ENCODE measurements at places on chromosomes 16 and 17. TPM values are rescaled to one million over a fixed set of nuclear protein-coding genes. Genes with fewer than 3 reads are reported as not detected.

Gene DNAAF1
- total RNA-seq: not detected

Gene OVCA2
- 31.4 TPM for total RNA-seq

Gene PRR15L
- not detected for total RNA-seq

Gene CIITA
- 0.87 TPM for total RNA-seq

Gene CPNE7
- 17.3 TPM for total RNA-seq

Gene CCDC200
- not detected for total RNA-seq

Gene SLC5A11
- not detected for total RNA-seq

Gene ACSM5
- total RNA-seq: not detected

Gene ACSM3
- 21.8 TPM for total RNA-seq

Gene PRR35
- total RNA-seq: not detected

Gene MFAP4
- total RNA-seq: not detected

Gene SLC16A11
- 1.5 TPM for total RNA-seq

Gene TBC1D3E
- total RNA-seq: not detected

Gene PIRT
- total RNA-seq: not detected

Gene MEIOC
- total RNA-seq: 0.53 TPM

Gene RCVRN
- not detected for total RNA-seq

Gene ADAMTS18
- total RNA-seq: not detected

Gene MYADML2
- not detected for total RNA-seq

Gene GFER
- total RNA-seq: 25.8 TPM

Gene ASPHD1
- 3.2 TPM for total RNA-seq

Gene HOXB7
- 0.25 TPM for total RNA-seq

Gene HOXB6
- not detected for total RNA-seq

Gene ZDHHC1
- total RNA-seq: 0.98 TPM

Gene KLHL10
- total RNA-seq: 0.21 TPM

Gene CTRB1
- total RNA-seq: not detected

Gene KRTAP16-1
- total RNA-seq: not detected

Gene FAM171A2
- total RNA-seq: 0.32 TPM

Gene NPIPB9
- total RNA-seq: 0.83 TPM

Gene LGALS9B
- not detected for total RNA-seq

Gene MYLK3
- 0.27 TPM for total RNA-seq

Gene ESRP2
- 0.85 TPM for total RNA-seq

Gene C17orf67
- 4.0 TPM for total RNA-seq

Gene SLC13A2
- total RNA-seq: not detected

Gene NPIPA2
- 1.8 TPM for total RNA-seq

Gene MYH13
- total RNA-seq: not detected

Gene HCRT
- total RNA-seq: not detected

Gene CCL8
- total RNA-seq: not detected

Gene ADAP2
- 1.2 TPM for total RNA-seq

Gene CDK5R1
- total RNA-seq: 15.3 TPM

Gene CCDC144A
- 7.0 TPM for total RNA-seq

Gene FADS6
- not detected for total RNA-seq

Gene ASPA
- not detected for total RNA-seq

Gene RAP1GAP2
- total RNA-seq: 0.64 TPM

Gene ZNF48
- 10.6 TPM for total RNA-seq

Gene CLEC3A
- total RNA-seq: not detected

Gene SMPD3
- total RNA-seq: 0.07 TPM

Gene KIF1C
- 32.6 TPM for total RNA-seq

Gene TMEM235
- not detected for total RNA-seq

Gene UMOD
- not detected for total RNA-seq
